ENCODE measurements at places on chromosomes 4 and X.

- peak; percentile 46 for DNase-seq
These were observed 1.8 kb downstream of the TLL1 start for GRCh38 chr4:165874791-165875371.

- DNase-seq = no peak
These were observed 175.6 kb downstream of the PPP3CA start for GRCh38 chr4:101171747-101172146.

DNA sequence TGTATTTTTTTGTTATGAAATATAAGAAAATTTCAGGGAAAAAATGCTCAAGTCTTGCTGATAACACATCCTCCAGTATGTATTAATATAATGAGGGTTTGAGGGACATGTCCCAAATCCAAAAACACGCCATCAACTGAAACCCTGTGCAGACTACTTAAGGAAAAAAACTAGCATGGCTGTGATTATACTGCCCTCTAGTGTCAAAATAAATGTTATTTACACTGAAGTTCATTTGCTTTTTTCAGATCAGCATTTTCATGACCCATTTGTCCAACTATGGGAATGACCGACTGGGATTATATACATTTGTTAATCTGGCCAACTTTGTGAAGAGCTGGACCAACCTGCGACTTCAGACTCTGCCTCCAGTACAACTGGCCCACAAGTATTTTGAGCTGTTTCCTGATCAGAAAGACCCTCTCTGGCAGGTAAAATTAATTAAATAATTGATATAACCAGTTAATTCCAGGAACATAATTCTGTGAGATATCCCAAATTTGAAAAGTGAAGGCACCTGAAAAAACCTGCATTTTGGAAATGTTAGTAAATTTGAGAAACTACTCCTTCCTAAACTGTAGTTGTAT, 128.5 kb downstream of the PRSS12 start:
- no peak for DNase-seq

DNA sequence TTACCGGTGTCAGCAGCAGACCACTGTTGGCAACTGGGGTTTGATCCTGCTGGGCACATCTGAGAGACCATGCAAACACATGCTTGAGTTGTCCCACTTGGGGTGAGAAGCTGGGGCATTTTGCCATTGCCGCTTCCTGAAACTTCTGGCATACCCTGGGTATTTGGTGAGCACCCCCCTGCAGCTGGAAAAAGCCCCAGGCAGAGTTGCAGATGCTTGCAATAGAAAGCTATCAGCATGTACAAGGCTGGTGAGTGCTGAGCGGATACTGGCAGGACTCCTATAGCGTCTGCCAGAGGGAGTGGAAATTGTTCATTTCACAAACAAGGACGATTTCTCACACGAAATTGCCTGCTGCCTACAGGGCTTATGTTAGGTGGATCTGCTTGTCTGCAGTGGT, 32.3 kb downstream of the SUPT20HL1 start:
- no peak for DNase-seq

GRCh38 chr4:14419516-14419915, 582.8 kb upstream of the CPEB2 start:
- DNase-seq = no peak

GRCh38 chr4:80183250-80184052, 13.9 kb upstream of the PRDM8 start:
- DNase-seq = peak; percentile 68

GRCh38 chr4:89788206-89789072, 48.5 kb downstream of the SNCA start:
- no peak for DNase-seq

DNA sequence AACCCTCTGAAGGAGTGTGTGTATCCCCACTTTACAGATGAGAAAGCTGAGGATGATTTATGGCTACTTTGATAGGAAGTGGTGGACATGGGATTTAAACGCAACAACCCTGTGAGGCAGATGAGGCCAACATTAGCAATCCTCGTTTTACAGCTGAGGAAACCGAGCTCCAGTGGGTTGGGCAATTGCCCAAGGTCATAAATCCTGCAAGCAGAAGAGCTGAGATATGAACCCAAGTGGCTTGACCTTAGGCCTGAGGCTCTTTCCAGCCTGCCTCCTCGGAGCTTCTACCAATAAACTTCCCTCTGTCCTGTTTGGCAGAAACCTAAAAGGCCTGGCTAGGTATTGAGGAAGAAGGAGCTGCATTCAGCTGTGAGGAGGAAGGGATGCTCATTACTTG, 185.5 kb upstream of the RBPJ start:
- DNase-seq = no peak

- no peak for DNase-seq
These were observed 10.1 kb upstream of the CXCL8 start for GRCh38 chr4:73730292-73730691.

- no peak for DNase-seq
These were observed 91.8 kb downstream of the PDE5A start for GRCh38 chr4:119536572-119537528.

DNA sequence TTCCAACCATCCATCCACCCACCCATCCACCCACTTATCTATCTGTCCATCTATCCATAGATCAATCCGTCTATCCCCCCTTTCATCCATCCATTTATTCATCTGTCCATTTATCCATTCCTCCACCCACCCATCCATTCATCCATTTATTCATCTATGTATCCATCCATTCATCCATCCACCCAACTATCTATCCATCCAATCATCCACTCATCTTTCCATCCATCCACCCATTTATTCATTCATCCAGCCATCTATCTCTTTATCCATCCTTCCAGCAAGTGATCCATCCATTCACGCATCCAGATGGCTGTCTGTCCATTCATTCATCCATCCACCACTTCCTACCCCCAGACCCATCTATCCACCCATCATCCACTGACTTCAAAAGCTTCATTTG, 84.0 kb upstream of the CD99 start:
- DNase-seq = no peak

GRCh38 chr4:128802680-128803628, 6.5 kb upstream of the JADE1 start:
- no peak for DNase-seq

DNA sequence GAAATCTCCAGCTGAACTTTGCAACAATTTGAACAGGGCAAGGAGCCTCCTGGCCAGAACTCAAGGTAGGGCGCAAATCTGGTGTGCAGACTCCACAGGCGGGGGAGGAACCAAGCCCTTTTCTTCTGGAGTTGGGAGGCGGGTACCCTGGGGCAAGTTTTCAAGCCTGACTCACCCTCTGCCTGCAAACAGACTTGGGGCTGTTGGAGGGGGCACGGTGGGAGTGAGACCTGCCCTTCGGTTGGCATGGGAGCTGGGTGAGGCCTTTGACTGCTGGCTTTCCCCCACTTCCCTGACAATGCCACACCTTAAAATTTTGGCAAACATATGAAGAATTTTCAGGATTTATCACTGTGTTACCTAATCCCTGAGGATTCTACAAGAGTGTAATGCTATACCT, 709.8 kb upstream of the DIAPH2 start:
- no peak for DNase-seq

GRCh38 chr4:153211986-153212728, 7.9 kb downstream of the TRIM2 start:
- no peak for DNase-seq

GRCh38 chr4:75726577-75726976, 2.2 kb downstream of the USO1 start:
- DNase-seq = no peak

All from WERI-Rb-1 (cell line).